ENCODE measurements at places on chromosomes 5 and 9.

DNA sequence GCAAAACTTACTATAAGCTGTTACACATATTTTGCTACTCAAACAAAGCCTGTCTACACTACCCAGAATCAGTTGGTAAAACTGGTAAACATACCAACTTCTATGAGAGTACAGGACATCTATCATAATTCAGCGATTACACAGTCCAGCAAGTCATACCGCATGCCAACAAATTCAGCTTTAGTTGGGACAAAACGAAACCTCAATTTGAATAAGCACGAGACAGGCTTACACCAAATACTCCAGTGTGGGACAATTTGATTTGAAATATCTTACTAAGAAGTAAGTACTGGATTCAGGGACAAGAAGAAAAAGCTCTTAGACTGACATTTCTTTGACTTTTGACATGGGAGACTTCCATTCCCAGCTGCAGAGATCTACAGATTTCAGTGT is 2.0 kb downstream of the NRG2 start:
- DNase-seq = no peak

DNA sequence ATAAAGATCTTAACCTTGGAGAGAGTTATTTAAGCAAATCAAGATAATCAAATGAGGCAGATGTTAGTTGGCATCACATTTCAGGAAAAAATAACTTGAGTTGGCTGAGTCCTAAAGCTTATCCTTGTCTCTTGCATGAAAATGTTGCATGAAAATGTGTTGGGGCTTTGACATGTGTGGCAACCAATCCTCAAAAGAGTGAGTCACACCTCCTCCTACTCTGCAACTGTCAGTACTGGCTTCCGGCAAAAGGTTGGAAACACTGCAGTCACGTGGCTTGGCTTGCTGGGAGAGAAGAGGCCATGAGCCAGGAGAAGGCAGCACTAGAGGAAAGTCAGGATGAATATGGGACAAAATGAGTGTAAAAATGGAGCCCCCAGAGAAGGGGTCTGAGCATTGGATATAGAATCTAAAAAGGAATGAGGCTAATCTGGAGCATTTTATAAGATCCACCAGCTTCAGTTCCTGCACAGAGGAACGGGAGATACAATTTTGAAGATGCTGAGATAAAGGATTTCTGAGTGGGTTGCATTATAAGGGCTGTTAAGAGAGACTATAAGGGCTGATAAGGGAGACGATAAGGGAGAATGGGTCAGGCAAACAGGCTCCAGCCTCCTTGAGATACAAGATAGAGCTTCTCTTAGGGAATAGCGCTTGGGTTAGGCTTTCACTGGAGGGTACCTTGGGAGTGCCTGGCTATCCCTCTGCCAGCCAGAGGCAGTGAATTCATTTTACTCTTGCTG is 43.1 kb downstream of the SPATA31D1 start:
- no peak for DNase-seq

GRCh38 chr5:171314728-171315385 is 5.8 kb downstream of the TLX3 start:
- no peak for DNase-seq

DNA sequence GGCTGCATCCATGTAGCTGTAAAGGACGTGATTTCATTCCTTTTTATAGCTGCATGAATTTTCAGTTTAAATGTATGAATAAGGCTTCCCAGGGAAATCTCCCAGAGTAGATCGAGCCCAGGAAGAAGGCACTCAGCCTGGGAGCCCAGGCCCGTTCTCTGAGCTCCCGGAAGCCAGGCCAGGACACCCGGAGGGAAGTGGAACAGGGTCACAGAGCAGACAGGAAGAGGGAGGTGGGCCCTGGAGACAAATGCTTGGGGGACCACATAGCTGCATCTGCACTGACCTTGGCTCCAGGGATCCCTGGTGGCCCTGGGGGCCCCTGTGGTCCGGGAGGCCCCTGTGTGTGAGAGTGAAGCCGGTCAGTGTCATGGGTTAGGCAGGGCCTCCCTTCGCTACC is 19.7 kb upstream of the PHYKPL start:
- no peak for DNase-seq

DNA sequence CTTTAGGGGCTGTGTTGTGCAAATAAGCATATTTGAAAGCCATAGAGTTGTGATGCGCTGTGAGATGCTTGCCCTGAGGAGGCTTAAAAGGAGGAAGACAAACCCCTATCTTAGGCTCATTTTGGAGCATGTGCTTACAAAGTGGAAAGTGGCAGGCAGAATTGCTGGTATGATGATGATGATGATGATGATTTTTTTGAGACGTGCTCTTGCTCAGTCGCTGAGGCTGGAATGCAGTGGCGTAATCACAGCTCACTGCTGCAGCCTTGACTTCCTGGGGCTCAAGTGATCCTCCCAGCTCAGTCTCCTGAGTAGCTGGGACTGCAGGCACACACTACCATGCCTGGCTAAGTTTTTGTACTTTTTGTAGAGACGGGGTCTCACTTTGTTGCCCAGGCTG is 1.7 kb downstream of the CNOT8 start:
- DNase-seq = no peak

GRCh38 chr5:113118765-113119164 is 142.2 kb downstream of the DCP2 start:
- DNase-seq = no peak

- DNase-seq = no peak
Observed at GRCh38 chr5:172451771-172452197, 2.5 kb downstream of the SH3PXD2B start.

GRCh38 chr5:32780508-32780919 is 69.4 kb downstream of the NPR3 start:
- no peak for DNase-seq

DNA sequence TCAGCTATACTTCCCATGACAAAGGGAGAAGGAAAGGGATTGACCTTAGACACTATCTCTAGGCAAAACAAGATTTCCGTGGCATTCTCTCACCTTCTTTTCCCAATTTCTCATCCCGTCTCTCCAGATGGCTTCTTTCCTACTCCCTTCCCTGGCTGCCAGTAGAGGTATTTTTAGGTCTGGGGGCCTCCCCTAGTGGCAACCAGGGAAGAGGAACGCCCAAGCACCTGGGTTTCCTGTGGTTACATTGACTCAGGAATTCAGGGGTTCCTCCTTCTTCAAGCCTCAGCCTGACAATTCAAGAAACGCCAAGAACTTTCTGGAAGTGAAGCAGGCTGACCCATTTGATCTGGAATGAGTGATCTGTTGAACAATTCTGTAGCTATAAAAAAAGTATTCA is 111.5 kb upstream of the OSMR start:
- DNase-seq = no peak

DNA sequence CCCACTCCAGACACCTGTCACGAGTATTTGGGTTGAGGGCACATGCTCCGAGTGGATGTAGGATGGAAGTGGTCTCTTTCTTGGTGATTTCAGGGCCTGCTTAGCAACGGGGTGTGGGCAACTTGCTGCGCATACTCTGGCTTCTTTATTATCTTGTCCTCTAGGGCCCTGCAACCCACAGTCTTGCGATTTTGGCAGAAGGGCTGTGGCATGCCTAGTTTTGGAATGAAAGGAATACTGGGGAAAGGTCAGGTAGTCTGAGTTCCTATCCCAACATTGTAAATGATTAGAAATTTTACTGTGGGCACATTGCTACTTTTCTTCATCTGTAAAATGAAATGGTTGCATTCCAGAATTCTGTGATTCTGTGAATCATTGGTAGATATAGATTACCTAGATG is 74.3 kb downstream of the ACTBL2 start:
- no peak for DNase-seq

DNA sequence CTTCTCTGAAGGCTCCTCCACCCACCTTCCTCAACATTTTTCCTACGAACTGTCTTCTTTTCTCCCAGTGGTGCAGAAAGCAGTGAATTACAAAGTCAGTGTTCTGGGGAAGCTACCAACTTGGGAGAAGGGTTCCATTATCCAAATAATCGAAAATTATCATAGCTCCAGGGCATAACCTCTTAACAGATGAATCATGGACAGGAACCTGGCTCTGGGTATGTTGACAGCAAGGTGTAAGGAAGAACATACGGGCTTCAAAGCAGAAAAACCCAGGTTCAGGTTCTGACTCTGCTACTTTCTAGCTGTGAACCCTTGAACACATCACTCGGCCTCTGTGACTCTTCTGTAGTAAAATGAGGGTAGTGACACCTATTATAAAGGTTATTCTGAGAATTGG is 351.3 kb downstream of the ENC1 start:
- no peak for DNase-seq

- no peak for DNase-seq
Observed at GRCh38 chr9:99296291-99296951, 74.3 kb downstream of the SEC61B start.

Data from activated naive CD4-positive, alpha-beta T cell (primary cell).